ENCODE measurements at places on chromosomes 1 and 21.

DNA sequence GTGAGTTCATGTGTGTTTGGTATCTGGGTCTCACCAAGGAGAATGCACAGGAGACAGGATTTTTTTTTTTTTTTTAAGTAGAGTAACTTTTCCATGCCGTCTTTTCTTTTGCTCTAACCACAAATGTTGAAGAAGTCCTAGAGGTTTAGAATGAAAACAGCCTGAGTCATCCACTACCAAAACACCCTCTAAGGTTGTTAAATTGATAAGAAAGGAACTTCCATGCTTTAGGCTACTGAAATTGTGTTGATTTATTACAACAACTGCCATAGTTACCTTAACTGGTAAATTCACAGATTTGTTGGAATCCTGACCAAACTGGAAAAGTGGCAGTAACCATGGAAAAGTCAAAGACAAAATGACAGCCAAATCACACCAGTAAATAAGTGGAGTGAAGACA is 375.6 kb downstream of the AMY1C start:
- no peak for DNase-seq

- DNase-seq, result peak; percentile 5
Observed at GRCh38 chr1:221839782-221840395, 98.0 kb upstream of the DUSP10 start.

DNA sequence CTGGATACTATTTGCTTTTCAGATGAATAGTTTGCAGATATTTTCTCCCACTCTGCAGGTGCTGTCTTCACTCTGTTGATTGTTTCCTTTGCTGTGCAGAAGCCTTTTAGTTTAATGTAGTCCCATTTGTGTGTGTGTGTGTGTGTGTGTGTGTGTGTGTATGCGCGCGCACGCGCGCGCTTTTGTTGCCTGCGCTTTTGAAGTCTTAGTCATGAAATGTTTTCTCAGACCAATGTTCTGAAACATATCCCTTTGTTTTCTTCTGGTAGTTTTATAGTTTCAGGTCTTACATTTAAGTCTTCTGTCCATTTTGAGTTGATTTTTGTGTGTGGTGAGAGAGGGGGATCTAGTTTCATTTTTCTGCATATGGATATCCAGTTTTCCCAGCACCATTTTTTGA is 63.5 kb downstream of the XPR1 start:
- no peak for DNase-seq

DNA sequence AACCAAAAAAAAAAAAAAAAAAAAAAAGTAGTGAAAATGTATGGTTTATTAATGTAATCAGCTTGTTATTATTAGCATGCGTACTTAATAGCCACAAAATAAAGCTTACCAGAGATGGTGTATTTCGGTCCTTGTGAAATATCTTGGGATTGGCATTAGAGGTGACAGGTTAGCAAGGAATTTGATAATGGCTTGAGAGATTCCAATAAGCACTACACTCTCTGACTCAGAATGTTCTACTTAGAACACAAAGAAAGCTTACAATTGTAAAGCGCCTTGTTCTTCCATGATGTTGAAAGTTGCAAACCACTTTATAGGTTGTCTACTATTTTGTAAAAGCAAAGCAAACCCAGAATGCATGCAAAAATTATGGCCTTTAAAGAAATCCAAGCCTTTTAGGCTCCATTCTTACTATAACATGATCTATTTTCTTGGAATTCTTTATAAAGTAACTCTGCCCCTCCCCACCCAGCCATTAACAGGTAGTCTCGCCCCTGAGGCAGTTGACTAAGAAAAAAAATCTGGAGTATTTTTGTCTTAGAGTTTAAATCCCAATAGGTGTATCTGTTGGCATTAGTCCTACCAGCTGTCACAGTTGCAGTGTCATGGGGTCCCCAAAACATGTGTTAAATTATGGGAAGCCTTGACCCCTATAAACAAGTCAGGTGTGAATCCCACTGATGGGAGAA is 129.2 kb downstream of the DHRS3 start:
- no peak for DNase-seq

DNA sequence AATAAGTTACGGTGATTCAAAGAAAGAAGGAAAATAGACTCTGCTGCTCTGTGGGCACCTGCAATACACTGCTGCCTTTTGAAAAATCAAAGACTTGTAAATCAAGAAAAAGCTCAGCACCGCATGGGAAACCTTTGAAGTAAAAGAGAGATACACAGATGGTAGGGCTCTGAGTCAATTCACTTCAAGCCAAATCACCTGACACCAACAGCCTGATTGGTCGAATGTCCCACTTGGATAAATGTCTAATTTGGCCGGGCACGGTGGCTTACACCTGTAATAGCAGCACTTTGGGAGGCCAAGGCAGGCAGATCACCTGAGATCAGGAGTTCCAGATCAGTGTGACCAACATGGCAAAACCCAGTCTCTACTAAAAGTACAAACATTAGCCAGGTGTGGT is 19.2 kb upstream of the RCAN3 start:
- no peak for DNase-seq

- DNase-seq, result no peak
Observed at GRCh38 chr1:223245983-223246382, 102.9 kb upstream of the TLR5 start.

- no peak for DNase-seq
Observed at GRCh38 chr1:43573066-43573800, 42.5 kb downstream of the PTPRF start.

DNA sequence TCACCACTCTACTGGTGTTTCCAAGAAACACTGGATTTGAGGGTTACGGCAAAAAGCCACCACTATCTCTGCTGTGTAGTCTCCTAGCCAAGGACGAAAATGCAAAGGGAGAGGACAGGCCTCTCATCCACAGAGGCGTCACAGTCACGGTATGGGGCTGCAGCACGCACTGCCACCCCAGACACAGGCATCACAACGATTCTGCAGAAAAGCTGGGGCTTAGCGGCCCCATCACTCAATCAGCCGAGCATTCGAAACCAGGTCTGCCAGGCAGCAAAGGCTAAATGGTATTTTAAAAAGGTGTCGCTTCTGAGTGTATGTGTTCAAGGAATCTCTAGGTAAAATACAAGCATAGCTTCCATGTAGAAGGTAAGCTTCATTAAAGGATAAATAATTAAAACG is 1.4 kb downstream of the RIPK4 start:
- no peak for DNase-seq

GRCh38 chr1:5809207-5809788 is 182.9 kb downstream of the NPHP4 start:
- no peak for DNase-seq

DNA sequence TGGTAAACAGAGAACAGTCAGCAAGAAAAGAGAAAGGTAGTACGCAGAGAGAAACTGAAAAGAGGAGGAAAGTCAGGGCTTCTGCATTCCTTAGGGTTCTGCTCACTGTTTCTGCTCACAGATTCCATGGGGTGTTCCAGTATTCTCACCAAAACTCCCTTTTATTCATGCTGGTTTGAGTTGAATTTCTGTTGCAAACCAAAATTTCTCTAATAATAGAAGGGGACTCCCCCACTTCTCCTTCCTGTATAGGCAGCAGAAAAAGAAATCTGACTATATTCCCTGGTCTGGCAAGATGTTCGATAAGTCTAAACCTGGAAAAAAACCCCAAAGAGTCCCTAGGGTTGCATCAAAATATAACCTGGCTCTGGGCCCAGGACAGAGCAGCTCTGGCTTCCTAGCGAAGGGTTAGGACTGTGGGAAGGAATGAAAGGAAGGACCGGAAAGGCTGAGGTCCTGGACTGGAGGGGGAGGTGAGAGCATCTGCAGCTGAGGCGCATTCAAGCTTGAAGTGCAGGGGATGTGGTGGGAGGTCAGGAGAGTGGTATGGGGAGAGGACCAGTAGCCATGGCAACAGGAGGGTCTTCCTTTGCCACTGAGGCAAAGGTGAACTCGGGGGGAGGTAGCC is 18.8 kb upstream of the RGS16 start:
- DNase-seq, result no peak

Data from GM12892 (cell line).